ENCODE measurements at places on chromosomes 7 and 10.
A peak's percentile ranks its signal among the peaks of the same experiment; 100 is the strongest.

- DNase-seq, result no peak
Measured at GRCh38 chr7:152699079-152699478, 23.1 kb upstream of the XRCC2 start.

- no peak for DNase-seq
Measured at GRCh38 chr10:47247148-47248059, 52.6 kb upstream of the GDF10 start.

- DNase-seq, result no peak
Measured at GRCh38 chr10:30348378-30348776, 701 bp downstream of the MTPAP start.

DNA sequence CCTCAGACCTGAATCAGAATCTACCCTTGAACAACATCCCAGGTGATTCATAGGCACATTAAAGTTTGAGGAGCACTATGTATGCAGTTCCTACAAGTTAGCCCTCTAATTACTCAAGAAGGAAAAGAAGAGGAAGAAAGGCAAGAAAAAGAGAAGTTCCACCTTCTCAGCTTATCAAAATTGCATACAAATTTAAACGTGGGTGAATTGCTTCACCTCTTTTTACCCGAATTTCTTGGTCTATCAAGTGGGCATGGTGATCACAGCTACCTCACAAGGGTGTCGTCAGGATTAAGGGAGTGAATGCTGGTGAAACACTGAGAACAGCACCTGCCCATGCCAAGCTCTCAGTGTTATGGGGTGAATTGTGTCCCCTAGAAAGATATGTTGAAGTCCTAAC is 43.8 kb upstream of the PAPSS2 start:
- DNase-seq, result no peak

- no peak for DNase-seq
Measured at GRCh38 chr10:103941801-103942200, 23.8 kb upstream of the STN1 start.

GRCh38 chr7:116697152-116697551 is 25.2 kb downstream of the MET start:
- no peak for DNase-seq

DNA sequence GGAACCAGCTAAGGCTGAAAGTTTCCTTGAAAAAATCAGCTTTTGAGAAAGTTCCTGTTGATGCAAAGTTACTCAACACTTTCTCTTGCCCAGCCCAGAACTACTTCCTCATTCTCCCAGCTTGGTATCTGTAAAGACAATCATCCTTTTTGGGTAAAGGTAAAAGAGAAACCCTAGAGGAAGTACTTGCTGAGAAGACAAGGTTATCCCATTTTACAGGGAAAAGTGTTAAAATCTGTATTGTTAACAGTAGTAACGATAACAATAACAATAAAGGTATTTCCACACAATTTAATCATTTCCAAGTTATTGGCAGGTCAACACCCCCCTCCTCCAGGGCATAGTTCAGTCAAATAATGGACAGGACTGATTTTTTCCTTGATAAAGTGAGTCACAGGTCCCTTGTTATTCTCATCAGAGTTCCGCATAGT is 2.4 kb downstream of the ALOX5 start:
- DNase-seq, result no peak

GRCh38 chr10:88028072-88028471 is 164.6 kb downstream of the PTEN start:
- no peak for DNase-seq

- no peak for DNase-seq
Measured at GRCh38 chr10:78359640-78360091, 326.0 kb downstream of the RPS24 start.

- DNase-seq, result peak; percentile 86
Measured at GRCh38 chr10:30000802-30001571, 58.4 kb downstream of the JCAD start.

- DNase-seq, result no peak
Measured at GRCh38 chr10:49117376-49118070, 2.2 kb upstream of the VSTM4 start.

GRCh38 chr10:132606536-132607316 is 69.1 kb downstream of the INPP5A start:
- DNase-seq, result no peak

- DNase-seq, result no peak
Measured at GRCh38 chr7:150927157-150927955, 50.8 kb downstream of the KCNH2 start.

- DNase-seq, result peak; percentile 80
Measured at GRCh38 chr7:27096768-27097514, 1.1 kb upstream of the HOXA1 start.

DNA sequence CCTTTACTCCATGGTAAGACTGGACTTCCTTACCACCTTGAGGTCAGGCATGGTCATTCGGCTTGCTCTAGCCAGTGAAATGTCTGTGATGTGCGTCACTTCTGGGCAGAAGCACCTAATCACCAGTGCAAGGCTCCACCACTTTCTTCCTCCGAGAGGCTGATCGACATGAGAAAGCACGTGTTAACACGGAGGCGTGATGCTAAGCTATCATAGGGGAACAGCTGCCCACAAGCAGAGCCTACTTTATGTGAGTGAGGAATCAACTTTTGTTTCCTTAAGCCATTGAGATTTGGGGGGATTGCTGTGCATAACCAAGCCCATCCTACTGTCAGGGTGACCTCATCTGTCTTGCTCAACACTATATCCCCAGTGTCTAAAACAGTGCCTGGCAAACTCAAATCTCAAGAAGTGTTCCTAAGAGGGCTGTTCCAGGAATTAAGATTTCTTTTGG is 23.1 kb upstream of the SAR1A start:
- no peak for DNase-seq

DNA sequence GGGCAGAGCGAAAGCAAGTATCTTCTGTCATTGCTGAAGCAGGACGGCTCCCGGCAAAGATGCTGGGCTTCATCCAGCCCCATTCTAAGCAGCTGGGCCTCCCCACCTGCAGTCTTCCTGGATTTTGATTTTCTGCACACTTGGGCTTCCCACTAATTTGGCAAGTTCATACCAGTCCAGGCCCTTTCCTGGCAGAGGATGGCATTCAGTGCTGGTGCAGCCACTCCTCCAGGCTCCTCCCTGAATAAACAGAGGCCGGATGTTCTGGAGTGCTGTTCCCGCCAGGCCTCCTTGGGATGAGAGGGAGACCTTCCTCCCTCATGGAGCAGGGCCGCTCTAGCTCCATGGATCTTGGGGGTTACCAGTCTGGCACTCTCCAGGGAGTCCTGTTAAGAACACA is 3.4 kb downstream of the BAG3 start:
- DNase-seq, result no peak

DNA sequence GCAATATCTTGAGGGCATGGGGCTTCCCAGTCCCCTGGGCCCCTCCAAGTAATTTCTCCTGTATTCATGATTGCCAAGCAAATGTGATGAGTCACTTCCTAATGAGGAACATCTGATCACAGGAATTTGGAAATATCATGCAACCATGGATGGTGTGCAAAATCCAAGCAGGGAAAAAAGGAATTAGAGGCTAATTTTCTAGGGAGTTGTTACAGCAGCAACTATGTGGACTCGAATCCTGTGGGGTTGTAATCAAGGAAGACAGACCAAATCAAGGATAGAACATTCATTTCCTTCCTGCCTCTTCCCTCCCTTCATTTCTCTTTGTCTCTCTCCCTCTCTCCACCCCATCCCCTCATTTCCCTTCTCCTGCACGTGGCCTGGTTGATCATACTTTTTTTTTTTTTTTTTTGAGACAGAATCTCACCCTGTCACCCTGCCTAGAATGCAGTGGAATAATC is 23.9 kb upstream of the AGFG2 start:
- peak; percentile 72 for DNase-seq

- no peak for DNase-seq
Measured at GRCh38 chr10:51321980-51322379, 247.7 kb downstream of the PRKG1 start.

- no peak for DNase-seq
Measured at GRCh38 chr10:9381733-9382532, 1327.4 kb downstream of the GATA3 start.

- DNase-seq, result peak; percentile 15
Measured at GRCh38 chr10:48607356-48608278, 2.7 kb upstream of the ARHGAP22 start.

DNA sequence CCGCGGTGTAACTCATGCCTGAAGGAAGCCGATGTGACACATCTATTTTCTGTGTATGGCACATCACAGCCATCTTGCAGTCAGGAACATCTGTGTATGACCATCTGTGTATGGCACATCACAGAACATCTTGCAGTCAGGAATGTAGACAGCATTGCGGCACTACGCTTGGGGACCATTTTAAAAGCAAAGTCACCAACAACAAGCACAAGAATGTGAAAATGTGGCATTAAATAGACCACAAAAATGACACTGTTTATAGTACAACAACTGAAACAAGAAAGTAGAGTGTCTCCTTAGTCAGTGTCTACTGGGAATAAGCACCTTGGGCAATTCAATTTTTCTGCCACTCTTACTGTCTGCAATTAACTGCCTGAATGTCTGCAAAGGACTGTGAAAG is 124.4 kb downstream of the HGF start:
- DNase-seq, result peak; percentile 39

All from AG08395 (cell line).